ENCODE measurements at places on chromosomes 11 and 22. TPM values are rescaled to one million over a fixed set of nuclear protein-coding genes. Genes with fewer than 3 reads are reported as not detected.

ANAPC15 gene
- total RNA-seq = 15.2 TPM

TRIM64C gene
- not detected for total RNA-seq

NCR3LG1 gene
- 2.6 TPM for total RNA-seq

MED17 gene
- 32.8 TPM for total RNA-seq

FADS1 gene
- 40.2 TPM for total RNA-seq

PNPLA5 gene
- not detected for total RNA-seq
